ENCODE measurements at places on chromosomes 4 and X.
A peak's percentile ranks its signal among the peaks of the same experiment; 100 is the strongest.

DNA sequence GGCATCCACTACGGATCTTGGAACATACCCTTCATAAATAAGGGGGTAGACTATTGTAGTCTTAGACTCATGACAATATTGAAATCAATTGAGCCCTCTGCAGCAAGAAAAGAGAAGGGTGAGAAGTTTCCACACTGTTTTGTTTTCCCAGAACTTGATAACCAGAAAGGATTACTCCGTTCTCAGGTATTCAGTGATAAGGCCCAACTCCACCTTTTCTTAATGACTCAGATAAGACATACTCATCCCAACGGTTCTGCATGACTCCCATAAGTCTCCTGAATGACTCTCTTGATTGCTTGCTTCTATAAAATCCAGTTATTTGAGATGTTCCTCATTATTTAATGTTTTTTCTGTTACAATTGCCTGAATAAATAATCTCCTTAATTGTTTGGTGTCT is 111.7 kb downstream of the PABPC4L start:
- no peak for DNase-seq

GRCh38 chr4:128574706-128575105 is 234.8 kb upstream of the JADE1 start:
- DNase-seq = peak; percentile 86

DNA sequence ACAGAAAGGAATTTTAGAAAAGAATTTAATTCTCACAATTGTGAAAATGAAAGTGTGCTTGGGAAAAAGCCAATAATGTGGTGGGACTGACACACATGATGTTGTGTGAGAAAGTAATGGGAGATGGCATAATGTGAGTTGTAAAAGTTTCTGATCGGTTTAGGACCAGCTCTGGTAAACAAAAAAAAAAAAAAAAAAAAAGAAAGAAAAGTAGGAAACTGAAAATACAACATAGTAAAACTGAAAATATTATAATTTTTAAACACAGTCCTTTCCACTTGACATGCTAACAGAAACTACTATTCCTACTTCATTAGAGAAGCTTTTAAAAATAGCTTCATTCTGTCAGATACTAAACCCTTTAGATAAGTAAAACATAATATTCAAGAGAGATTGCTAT is 28.2 kb downstream of the RAP1GDS1 start:
- no peak for DNase-seq

DNA sequence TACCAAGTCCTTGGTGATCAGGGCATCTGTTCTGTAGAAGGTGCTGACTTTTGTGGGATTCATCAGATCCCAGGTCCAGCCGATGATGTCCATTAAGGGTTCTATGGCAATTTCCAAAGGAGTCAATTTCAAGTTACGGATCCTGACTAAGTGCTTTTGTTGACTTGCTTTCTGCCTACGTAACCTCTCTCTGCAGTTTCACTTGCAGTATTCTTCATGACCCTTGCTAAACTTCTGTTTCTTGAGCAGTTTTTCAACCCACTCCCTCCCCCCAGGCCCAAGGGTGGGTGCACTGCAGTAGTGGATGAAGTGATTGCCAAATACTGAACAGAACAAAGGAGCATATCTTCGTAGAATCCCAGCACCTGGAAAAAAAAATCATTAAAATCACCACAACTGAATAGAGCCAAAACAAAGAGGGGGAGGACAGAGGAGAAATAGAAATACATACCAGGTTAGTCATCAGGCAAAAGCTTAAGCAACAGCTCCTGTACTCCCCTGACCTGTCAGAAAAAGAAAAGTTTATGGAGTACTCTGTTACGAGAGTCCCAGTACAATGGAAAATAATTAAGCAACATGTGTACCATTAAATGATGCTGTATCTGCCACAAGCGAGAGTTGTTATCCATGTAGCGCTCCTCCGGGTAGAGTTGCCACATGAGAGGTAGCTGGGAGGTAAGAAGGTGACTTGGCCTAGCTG is 5.8 kb downstream of the CMC4 start:
- DNase-seq = no peak

- DNase-seq = peak; percentile 70
Measured at GRCh38 chr4:86706923-86707597, 112.9 kb downstream of the PTPN13 start.

- no peak for DNase-seq
Measured at GRCh38 chrX:107880054-107880610, 54.5 kb downstream of the MID2 start.

DNA sequence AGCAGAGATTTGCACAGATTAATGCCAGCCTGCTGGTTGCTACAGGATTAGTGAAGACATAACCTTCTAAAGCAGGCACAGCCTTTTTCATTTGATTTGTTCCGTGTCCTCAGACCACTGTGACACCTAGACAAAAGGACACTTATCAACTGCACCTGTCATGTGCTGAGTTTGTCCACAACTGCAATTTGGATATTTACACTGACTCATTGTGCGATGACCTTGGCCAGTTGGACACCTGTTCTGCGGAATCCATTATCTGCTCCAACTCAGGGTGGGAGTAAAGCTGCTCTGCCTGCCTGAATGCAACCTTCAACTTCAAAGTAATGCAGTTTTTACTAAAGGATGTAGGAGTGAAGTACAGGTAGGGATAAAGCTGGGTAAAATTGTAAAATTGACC is 4.1 kb upstream of the NR0B1 start:
- DNase-seq = no peak

DNA sequence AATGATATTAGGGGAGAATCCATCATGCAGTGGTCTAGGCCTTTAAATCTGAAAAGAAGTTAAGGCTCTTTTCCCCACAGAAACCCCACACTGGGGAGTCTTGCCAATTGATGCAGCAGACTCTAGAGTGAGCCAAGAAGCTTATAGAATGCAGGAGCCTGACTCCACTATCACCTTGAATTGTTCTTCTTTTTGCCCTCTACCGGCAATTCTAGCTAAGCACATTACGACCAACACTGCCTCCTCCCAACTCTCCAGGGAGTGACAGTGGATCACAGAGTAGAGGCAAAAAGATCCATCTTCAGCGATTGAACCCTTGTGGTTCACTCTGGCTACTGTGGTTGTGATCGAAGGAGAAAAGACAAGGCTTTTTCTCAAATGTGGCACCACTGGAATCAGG is 331.5 kb downstream of the NKX6-1 start:
- DNase-seq = no peak

DNA sequence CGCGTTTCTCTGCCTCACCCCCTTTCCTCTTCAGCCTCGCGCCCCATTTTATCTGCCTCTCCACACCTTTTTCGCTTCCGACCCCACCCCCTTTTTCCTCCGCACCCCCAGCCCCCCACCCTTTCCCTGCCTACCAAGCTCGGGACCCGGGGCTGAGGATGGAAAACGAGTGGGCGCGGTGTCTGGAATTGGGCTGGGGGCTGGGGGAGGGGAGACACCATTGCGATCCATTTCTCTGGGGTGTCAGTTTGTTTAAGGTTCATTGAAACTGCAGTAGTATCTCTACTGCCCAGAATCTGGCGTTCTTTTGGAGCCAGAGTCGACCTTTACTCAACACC is 707 bp downstream of the SLC9A6 start:
- no peak for DNase-seq

- DNase-seq = no peak
Measured at GRCh38 chr4:168386002-168386401, 67.5 kb upstream of the DDX60 start.

- no peak for DNase-seq
Measured at GRCh38 chr4:189098932-189099696, 841.6 kb upstream of the FRG1 start.

DNA sequence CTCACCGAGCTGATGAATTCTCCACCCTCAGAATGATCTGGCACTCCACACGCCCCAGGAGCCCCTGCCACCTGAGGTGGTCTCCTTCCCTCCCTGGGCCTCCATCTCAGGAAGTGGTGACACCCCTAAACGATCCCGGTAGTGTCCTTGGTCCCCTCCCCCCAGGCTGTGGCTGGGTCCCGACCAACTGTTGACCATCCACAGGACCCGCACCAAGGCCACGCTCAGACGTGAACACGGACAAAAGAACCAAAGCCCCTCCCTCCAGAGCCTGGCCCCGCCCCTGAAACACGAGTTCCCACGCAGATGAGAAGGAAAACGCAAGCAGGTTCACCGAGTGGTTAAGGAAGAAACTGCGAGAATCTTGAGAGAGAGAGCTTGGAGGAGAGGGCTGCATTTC is 16.6 kb downstream of the LRPAP1 start:
- no peak for DNase-seq

DNA sequence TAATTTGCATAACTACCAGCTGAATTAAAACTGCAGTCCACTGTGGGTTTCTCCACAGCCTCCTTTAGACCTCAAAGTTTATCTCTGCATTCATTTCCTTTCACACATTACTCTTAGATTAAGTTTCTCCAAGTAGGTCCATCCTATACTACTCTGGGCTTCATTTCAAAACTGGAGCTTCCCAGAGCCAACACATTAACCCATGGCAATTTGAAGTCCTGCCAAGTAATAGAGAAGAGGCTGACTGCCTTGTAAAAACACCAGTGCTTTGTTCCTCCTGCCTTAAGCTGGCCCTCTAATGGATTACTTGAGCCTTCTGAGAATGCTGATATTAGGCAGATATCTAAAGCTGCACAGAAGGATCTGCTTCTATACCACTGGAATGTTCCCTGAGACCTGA is 997.2 kb upstream of the SLIT2 start:
- DNase-seq = no peak

- DNase-seq = no peak
Measured at GRCh38 chrX:7926501-7926900, 712 bp downstream of the PNPLA4 start.

DNA sequence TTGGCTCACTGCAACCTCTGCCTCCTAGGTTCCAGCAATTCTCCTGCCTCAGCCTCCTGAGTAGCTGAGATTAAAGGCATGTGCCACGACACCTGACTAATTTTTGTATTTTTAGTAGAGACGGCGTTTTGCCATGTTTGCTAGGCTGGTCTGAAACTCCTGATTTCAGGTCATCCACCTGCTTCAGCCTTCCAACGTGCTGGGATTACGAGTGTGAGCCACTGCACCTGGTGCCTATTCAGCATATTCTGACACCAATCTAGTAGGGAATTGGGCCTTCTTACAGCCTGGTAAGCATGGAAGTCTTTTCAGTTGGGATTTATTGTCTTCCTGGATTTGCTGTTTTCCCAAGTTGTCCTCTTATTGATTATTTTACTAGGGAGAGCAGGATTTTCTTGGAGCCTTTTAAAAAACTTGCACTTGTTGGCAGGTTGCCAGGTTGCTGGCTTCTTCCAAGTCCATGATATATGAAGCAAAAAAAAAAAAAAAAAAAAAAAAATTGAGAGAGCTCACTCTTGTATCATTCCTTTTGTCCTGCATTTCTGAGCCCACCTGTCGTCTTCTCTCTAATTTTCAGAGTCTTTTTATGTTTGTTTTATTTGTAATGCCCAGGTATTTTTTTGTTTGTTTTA is 43.7 kb downstream of the TMPRSS11E start:
- DNase-seq = no peak

GRCh38 chrX:133933316-133933715 is 52.1 kb downstream of the GPC3 start:
- DNase-seq = no peak

GRCh38 chr4:37891260-37892159 is 626 bp downstream of the TBC1D1 start:
- peak; percentile 32 for DNase-seq

GRCh38 chr4:65502131-65502701 is 168.1 kb downstream of the EPHA5 start:
- DNase-seq = no peak

DNA sequence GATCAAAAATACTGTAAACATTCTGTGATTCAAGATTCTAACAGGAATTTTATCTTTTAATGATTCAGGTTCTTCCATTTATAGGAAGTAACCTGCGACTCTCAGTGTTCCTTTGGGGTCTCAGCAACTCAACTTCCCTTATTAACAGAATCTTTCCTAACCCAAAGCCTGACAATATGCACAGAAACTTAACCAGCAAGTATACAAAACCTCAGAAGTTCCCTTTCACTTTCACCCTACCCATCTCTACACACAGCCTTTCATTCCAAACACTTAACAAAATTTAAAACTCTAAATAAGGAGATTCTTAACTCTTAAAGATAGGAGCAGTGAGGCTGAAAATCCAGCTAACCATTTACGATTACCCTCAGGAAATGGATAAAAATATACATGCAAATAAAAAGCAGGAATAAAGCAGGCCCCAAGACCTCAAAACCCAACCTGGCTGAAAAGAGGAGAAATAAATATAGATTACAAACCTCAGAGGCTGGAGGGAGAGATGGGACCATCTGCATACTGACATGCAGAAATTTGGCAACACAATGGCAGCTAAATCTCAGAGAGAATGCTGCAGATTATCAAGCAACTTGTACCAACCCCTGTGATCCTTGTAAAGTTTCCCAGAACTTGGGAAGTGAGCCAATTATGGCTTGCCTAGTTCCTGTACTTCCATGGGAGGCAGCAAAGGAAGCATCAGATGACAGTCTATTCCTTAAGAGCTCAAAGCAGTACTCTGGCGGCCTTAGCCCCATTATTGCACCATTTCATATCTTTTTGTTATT is 101.0 kb downstream of the ATP11C start:
- no peak for DNase-seq

DNA sequence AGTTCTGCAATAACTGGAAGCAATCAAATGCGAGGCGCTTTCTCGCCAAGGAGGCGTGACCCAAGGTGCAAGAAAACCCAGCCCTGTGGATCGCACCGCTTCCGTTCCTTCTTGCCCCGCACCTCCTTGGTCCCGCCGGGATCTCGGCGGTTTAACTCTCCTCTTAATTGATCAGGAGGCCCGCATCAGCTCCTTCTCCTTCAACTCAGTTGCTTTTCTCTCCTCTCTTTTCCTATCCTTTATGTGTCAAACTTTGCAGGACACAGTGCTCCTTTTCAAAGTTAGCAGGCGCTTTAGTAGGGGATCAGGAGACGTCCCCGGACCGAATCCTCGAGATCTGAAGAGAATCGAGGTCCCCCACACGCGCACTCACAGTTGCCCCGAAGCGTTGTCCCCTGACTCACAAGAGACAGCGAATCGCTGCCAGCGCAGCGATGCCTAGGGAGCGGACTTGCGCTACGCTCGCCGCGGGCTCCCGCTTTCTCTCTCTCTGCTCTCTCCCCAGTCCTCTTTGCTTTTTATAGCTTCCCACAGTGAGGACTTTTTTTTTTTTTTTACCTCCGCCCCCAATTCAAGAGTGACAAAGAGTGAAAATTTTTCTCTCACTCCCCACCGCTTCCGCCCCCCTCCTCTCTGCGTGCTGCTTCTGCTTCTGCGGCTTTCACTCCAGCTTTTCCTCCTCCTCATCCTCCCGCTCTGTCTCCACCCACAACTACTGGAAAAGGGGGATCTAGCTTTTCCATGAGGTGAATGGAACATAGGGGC is at the start of gene DKK2:
Gene DKK2, minus strand, starts transcription at position 495 of the 765 bp plus-strand sequence. CDS start 722 bp downstream, outside the sequence.
- DNase-seq = peak; percentile 17

DNA sequence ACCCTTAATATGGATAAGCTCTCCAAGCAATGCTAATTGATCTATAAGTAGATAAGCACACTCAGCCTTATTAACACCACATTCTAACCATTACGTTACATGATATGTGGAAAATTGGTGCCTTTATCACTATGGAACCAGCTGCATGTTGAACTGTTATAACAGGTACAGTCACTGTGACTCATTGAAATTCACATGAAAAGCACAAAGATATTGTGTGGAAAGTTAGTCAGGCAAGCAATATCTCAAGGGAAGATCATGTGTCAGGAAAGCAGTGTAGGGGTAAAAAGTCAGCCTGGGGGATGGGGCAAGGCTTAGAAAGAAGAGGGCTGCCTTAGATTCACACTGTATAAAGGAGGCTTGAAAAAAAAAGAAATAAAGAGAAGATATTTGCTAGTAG is 313.7 kb upstream of the SMIM31 start:
- DNase-seq = no peak

- no peak for DNase-seq
Measured at GRCh38 chr4:1477045-1477840, 71.0 kb upstream of the NKX1-1 start.

GRCh38 chr4:41989994-41990364 is 351 bp upstream of the SLC30A9 start:
- DNase-seq = no peak

GRCh38 chr4:176340871-176341685 is 21.3 kb downstream of the SPCS3 start:
- DNase-seq = peak; percentile 57

Data from Ammon's horn (tissue), 1 donor.